ENCODE measurements at places on chromosomes 3 and 15.

DNA sequence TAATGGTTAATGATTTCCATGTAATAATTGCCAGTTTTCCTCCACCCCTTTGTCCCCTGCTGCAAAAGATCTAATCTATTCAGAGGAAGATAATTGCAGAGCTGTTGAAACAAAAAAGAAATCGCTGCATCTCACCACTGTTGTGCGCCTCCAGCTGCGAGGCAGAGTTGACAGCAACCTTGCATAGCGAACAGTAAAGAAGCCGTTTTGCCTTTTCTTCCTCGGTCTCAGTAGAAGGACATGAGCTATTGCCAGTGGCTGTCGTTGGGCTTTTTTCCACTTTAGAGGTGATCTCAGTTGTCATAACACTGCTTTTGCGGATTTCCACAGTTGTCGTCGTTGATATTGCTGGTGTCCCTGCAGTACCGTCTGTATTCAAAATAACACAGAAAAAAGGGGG is 314.2 kb downstream of the ZNF385D start:
- DNase-seq = no peak

DNA sequence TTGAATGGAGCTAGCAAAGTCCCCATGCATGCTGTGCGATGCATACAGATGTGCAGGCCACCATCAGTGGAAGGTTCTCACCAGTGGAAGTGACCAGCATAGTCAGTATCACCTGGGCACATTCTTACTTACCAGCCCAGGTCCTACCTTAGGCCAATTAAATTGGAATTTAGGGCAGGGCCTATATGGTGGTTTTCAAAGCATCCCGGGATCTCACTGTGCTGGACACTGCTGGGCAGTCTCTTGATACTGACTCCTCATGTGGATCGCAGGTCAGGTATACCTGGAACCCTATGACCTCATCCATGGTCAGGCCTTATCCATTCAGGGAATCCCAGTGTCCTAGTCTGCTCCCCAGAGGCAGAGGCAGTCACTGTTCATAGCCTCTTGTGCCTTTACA is 336.6 kb upstream of the NR2E3 start:
- DNase-seq = no peak

GRCh38 chr15:80246425-80246894 is 5.6 kb downstream of the CTXND1 start:
- DNase-seq = no peak

DNA sequence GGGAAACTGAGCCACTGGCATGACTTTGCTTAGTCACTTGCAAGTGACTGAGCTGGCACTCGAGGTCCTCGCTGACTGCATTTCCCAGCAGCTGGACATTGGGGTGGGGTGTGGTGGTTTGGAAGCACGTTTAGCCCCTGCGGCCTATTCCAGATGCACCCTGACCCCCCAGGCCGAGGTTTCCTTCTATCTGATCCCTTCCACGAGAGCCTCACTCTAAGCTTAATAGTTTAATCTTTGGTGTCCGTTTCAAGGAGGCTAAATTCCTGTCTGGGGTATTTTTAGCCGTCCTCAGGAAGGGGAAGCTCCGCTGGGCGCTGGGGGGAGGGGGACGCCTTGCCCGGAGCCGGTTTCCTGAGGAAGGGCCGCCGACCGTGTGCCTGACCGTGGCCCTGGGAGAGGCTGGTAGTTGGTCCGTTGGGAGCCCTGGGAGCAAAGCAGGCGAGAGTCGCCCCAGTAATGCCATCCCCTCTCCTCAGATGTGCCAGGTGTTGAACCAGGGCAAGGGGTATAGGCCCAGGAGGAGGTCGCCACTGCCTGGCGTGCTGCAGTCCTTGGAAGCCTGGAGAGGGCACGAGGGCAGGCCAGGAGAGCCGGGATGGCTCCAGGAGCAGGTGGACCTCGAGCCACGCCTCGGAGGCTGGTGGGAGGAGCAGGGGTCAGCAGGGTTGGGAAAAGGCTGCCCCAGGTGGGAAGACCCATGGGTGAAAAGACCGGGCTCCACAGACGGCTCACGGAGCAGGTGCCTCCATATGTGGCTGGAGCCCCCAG is 37.2 kb downstream of the IDH2 start:
- DNase-seq = no peak

DNA sequence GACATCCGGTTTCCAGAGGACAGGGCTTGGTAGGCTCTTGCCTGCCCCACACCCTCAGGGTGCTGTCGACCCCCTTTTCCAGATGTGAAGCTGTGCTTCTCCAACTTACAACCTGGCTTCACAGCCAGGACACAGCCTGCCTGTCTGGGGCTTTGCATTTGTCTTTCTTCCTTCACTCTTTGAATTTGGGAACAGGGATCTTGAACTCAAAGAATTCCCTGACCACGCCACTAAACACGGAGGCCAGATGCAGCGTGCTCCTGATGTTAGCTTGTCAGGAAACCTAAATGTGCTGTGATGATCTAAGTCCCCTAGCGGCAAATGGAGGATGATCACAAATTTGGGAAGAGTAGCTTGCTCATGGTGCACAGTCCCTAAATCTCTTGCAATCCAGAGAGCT is 244.8 kb upstream of the RGMA start:
- peak; percentile 10 for DNase-seq

DNA sequence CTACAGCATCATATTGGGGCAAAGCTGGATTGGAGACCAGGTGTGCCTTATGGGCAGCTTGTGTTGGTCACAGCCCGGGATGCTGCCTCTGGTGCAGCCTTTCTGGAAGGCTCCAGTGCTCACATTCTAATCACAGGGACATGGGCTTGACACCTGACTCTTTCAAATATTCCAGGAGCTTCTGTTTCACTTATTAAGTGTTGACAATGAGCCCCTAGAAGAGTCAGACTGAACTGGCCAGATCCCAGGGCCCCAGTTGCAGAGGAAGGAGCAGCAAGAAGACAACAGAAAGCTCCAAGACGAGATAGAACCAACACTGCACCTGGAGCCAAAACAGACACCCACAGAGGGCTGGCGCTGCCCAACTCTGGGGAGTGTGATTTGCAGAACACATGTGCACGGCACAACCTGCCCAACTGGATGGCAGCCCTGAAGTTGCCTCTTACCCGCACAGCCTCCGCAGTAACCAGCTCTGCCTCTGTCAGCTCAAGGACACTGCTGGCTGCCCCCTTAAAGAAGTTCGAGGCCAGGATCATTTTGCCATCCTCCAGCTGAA is 30.3 kb downstream of the ALDH1L1 start:
- no peak for DNase-seq

DNA sequence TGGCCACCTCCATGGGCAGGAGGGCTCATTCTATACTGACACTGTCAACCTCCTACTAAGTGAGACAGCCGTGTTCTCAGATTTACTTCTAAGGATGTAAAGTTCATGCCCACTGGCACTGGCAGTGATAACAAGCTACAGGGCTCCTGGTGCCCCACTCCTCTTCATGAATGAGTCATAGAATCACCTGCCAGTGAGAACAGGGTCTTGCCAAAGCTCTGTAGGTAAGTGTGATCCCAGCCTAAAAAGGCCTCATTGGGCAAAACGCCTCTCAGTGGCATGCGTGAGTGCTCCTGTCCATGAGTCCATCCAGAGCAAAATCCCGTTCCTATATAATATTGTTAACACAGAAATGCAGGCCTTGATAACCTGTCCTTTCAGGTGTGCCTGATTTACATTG is 17.4 kb downstream of the PXYLP1 start:
- no peak for DNase-seq

- no peak for DNase-seq
Measured at GRCh38 chr3:11331101-11331500, 58.9 kb downstream of the ATG7 start.

GRCh38 chr3:43869491-43869890 is 178.8 kb downstream of the ABHD5 start:
- DNase-seq = no peak

DNA sequence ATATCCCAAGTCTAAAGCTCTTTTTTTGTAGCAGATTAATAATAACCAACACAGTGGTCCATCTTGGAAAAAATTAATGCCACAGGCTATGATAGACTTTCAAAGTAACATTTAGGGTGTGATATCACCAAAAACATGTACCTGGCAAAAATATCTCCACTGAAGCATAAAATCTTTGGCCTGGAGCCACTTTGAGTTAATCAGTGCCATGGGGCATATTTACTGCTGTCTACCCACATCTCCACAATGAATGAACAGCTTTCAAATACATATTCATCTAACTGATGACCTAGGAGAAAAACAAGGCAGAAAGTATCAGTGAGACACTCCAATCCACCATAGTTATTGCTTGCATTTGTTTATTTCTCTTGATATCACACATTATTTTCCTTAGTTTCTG is 296.0 kb upstream of the MDFIC2 start:
- DNase-seq = no peak

GRCh38 chr3:72548461-72548860 is 299.8 kb downstream of the SHQ1 start:
- no peak for DNase-seq

DNA sequence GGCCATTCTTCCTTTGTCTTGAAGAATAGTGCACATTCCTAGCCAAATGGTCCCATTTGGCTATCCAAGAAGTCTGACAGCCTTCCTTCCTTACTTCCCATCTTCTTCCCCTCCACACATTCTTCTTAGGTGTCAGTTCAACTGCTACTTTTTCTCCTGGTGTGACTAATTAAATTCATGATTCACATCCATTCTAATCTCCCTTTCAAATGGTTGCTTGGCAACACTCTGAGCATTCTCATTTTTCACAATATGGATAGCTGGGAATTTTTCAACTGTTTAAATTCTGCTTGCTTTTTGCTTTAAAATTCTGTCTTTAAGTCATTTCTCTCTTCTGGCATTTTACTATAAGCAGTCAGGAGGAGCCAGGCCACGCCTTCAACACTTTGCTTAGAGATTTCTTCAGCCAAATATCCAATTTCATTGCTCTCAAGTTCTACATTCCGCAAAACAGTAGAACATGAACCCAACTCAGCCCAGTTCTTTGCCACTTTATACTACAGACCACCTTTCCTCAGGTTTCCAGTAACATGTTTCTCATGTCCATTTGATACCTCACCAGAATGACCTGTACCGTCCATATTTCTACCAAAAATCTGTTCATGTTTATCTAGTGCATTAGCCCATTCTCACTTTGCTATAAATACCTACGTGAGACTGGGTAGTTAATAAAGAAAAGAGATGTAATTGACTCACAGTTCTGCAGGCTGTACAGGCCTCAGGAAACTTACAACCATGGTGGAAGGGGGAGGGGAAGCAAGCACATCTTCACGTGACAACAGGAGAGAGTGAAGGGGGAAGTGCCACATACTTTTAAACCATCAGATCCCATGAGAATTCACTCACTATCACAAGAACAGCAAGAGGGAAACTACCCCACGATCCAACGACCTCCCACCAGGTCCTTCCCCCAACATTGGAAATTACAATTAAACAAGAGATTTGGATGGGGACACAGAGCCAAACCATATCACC is 31.9 kb upstream of the MCF2L2 start:
- DNase-seq = no peak

GRCh38 chr15:80174017-80174746 is 21.4 kb downstream of the FAH start:
- no peak for DNase-seq

DNA sequence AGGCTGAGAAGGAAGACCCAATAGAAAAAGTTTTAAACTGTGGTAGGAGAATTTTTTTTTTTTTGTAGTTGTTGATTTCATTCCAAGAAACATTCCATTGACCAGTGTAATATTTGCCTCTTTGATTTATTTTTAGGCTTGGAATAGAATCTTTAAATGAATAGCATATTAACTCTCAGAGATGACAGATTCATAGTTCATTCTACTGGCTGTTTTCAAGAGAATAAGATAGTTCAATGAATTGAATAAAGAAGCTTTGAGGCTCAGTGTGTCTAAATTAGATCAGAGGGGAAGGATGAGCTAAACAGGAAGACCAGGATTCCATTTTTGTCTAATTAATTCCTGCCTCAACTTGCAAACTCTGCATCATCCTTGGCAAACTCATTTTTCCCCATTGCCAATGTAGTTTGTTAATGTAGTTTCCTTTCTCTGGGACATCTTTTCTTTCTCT is 98.4 kb downstream of the NAALADL2 start:
- DNase-seq = no peak

DNA sequence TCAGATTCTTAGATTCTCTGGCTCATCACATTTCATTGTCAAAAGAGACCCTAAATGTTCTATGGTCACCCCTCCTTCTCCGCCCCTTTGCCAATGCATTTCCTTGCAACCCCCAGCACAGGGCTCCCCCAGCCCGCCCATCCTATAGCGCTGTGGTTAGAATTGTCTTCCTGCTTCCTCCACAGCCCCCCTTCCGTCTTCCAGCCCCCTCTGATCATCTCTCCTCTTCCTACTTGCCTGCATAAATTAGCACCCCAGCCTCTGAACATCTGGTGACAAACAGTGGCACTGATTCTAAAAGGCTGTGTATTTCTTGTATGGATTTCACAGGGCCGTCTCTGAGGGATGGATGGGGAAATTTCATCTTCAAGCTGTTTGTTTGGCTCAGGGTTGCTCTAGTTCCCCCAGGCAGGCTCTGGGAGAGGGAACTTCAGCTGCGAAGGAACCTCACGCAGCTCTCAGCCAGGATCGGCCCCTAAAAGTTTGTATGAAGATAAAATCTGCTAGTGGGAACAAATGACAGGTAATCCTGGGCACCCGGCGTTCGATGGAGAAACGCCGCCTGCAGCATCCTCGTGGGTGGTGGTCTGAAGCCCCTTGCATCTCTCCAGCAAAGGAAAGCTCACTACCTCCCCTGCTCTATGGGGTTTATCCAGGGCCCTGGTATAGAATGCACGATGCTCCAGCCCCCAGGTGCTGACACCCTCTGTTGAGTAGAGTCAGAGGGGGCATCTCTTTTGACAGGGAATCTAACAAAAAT is 83.0 kb downstream of the WNT7A start:
- no peak for DNase-seq

DNA sequence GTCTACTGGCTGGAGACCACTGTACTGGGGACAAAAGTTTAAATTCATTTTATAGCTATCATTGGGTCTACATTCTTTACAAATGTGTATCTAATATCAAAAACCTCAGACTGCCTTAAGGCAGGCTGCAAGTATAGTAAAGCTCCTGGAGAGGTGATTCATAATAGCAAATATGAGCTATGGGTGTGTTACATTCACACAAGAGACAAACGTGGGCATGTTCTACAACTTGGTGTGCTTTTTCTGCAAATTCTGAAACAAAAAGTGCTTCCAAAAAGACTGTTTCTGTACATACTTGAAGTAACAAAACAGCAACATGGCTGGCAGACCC is 1101.4 kb downstream of the ROBO1 start:
- DNase-seq = no peak

- DNase-seq = no peak
Measured at GRCh38 chr3:125433611-125434041, 58.5 kb upstream of the ZNF148 start.

All from RPMI8226 (cell line).